ENCODE measurements at places on chromosomes 6 and 20.
A peak's percentile ranks its signal among the peaks of the same experiment; 100 is the strongest.

DNA sequence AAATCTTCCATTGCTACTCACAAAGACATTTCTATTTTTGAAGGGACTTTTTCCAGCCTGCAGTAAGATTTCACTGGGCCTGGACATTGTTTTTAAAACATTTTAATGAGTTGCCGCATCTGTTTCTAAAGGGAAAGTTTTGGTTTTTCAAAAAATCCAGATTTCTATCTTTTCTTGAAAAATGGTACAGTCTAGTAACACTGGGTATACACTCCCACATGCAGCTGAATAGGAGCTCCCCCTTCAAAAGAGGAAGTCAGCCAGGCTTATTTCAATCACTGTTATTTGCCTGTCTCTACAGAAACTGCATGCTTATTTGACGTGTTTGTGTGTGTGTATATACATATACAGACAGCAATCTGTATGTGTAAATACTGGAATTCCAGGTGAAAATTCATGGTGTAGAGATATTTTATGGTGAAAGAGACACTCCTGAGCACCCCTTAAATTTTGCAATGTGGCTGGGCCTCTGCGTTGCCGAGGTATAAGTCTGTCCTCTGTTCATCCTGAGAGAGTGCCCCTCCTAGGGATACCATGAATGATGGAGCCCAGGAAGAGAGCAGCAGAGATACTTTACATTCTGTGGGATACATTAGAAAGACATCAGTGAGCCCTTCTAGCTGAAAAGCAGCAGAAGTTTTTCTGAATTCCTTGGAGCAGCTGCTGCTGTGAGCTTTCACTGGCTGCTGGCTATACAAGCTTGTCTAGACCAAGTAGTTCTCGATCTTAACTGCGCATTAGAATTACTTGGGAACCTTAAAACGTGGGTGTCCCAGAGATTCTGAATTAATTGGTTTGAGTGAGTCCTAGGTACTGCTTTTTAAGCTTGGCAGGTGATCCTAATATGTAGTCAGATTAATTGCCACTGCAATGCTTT lies 12.0 kb upstream of the ABRACL start:
- DNase-seq, result no peak

DNA sequence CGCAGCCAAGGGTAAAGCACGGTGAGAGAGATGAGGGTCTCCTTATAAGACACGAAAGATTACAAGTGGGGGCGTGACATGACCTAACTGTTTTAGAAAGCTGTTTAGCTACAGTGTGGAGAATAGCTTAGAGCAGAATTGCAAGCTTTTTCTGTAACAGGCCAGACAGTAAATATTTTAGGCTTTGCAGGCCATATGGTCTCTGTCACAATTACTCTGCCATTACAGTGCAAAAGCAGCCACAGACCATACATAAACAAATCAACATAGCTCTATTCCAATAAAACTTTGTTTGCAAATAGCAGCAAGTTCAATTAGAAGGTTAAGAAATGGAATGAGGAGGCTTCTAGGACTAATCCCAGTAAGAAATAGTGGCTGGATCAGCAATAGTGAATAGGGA lies 16.8 kb downstream of the PGM3 start:
- no peak for DNase-seq

DNA sequence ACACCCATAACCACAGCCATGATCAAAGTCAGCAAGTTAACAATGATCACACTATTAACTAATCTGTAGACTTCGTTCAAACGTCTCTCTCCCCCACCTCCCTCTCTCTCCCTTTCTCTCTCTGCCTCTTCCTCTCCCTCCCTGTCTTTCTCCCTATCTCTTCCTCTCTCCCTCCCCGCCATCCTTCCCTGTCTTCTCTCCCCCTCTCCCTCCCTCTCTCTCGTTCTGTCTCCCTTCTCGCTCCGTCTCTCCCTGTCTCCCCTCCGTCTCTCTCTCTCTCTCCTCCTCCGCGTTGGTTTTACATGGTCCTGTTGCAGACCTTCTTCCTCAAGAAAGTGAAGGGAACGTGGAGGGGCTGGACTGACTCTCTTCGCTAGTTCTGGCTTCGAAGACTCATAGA lies 308.9 kb upstream of the FOXQ1 start:
- no peak for DNase-seq

DNA sequence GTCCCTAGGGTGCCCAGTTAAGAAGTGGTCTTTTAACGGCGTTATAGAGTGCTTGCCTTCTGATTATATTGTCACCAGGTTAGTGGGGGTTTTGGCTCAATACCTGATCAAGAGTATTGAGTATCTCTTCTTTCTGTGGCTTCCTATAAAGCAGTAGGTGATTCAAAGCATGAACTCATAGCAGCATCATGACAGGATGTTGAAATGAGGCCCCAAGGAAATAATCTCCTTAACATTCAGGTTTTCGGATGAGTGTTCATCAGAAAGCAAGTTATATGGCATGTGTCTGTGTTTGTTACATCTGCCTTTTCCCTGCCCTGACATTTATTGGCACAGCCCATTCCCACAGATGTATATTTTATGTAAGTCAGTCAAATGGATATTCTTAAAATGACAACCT lies 301.0 kb downstream of the FARS2 start:
- no peak for DNase-seq

DNA sequence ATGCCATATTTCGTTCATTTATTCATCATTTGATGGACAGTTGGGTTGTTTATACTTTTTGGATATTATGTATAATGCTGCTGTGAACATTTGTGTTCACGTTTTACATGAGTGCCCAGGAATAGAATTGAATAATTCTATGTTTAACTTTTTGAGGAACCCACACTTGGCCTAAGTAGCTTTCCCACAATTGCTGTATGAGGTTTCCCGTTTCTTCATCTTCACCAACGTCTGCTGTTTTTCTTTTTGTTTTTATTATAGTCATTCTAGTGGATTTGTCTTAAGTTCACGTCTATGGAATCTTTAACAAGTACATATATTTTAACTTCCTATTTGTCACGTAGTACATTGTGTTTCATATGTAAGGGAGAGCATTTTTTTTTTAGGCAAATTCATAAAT lies 110.3 kb downstream of the JARID2 start:
- no peak for DNase-seq

- DNase-seq, result no peak
Measured at GRCh38 chr6:37942606-37943376, 123.3 kb downstream of the ZFAND3 start.

DNA sequence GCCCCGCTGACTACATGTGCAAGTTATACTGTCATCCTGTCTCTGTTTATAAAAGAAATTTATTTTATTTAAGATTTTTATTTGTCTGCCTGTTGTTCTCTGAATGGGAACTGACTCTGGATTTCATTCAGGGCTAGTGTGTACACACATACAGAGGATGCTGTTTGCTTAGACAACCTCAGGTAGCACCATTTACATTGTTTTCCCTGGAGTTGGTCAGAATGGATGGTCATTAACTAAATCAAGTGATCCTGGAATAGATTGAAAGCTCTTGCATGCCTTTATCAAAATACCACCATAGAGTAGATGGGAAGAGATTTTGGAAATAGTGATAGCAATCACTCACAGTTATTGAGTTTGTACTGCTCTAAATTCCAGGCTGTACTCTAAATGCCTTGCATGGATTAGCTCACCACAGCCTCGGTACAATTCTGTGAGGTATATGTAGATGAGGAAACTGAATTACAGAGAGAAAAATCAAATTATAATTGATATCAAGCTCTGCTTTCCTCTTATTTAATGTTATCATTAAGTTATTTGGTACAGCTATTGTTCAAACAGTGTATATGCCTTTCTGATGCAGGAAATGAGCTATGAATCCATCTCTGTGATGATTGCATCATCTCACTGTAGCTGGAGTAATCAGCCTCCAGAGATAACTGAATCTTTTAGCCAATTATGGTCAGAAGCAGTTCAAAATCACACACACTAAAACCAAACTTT lies 51.9 kb downstream of the RNF217 start:
- DNase-seq, result no peak

- peak; percentile 42 for DNase-seq
Measured at GRCh38 chr6:112571488-112572270, 224.5 kb downstream of the RFPL4B start.

GRCh38 chr20:43690943-43691598 lies 24.2 kb downstream of the MYBL2 start:
- DNase-seq, result no peak

- no peak for DNase-seq
Measured at GRCh38 chr6:16844183-16844582, 82.9 kb upstream of the ATXN1 start.

DNA sequence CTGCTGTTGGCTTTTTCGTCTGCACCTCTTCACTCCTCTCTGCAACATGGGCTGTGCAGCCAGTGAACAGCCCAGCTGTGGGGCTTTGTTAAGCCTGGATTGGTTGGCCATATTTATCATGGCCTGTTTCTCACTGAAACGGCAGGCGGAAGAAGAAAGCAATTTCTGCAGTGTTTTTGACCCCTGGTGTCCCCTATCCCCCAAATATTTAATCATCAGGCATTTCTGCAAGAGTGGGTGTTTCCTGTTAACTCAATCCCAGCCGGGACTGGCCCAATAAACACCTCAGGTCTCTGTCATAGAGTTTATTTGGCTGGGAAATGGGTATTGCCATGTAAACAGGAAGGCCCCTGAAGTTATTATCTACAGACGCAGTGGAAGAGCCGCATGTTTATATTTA lies 174.8 kb upstream of the SUPT3H start:
- no peak for DNase-seq

DNA sequence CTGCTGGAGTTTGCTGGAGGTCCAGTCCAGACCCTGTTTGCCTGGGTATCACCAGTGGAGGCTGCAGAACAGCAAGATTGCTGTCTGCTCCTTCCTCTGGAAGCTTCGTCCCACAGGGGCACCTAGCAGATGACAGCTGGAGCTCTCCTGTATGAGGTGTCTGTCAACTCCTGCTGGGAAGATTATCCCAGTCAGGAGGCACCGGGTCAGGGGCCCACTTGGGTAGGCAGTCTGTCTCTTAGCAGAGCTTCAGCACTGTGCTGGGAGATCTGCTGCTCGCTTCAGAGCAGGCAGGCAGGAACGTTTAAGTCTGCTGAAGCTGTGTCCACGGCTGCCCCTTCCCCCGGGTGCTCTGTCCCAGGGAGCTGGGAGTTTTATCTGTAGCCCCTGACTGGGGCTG lies 96.8 kb upstream of the SLC35F1 start:
- no peak for DNase-seq

- no peak for DNase-seq
Measured at GRCh38 chr6:44624936-44625573, 237.5 kb downstream of the CDC5L start.

- no peak for DNase-seq
Measured at GRCh38 chr6:143540192-143540591, 28.7 kb upstream of the FUCA2 start.

DNA sequence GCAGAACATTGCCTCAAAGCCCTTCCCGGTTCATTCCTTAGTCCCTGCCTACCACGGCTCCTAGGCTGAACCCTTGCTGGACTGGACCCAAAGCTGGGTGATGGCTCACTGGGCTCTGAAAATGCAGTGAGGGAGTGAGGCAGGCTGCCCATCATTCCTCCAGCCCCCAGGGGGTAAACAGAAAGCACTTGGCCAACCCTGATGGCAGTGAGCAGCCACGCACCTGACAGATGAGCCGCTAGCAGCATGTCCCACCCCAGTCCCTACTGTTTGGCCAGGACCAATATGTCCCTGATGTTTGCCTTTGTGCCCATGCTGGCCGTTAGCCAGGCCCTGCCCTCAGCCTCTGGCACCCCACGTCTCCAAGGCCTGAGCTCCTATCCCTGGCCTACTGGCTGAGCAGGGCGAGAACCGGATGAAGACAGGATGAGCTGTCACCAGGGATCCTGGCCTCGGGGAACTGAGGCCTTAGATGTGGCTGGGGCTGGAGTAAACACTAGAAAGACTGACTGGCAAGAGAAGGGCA lies 19.4 kb upstream of the BAK1 start:
- no peak for DNase-seq

DNA sequence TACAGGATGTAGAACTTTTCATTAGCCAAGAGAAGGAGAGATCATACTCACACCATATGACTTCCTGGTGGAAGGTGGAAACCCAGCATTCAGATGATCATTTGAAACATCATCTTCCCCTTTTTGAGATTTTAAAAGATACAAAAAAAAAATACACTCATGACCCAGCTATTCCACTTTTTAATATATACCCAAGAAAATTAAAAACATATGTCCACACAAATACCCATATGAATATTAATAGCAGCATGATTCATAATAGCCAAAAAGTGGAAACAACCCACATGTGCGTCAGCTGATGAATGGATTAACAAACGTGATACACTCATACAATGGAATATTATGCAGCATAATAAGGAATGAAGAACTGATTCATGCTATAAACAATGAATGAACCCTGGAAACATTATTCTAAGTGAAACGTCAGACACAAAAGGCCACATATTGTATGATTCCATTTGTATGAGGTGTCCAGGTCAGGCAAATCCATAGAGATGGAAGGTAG lies 130.0 kb upstream of the SGK1 start:
- no peak for DNase-seq

DNA sequence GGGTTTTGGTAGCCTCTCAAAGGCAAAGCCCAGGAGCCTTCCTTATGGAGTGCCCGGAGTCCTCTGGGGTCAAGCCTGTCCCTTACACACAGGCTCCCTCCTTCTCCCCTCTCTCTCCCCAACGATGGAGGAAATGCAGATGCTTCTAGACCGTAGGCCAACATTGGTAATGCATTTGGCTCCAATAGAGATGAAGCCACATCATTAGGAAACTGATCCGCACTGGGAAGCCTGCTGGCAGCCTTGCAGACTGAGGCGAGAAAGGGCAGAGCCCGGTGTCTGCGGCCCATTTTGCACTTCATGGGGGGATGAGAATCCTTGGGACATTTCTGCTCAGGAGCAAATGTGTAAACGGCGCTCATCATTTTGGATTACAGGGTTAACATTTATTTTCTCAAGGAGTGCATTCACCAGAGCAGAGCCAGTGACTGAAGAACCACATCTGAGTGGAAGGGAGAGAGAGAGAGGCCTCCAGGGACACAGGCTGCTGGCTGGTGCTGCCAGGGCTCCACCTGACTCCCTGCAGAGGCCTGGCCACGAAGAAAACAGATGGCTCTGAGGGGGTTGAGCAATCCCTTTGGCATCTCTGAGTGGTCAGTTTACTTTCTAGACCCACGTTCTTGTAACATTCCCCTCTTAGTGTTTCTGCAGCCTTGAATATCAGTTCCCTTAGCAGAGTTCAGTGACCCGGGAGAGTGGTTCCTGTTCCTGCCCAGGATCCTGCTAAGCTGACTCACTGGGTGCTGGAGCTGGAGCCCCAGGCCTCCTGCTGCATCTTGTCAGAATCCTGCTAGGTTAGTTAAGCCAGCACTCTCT lies 4.4 kb upstream of the CST3 start:
- no peak for DNase-seq

- no peak for DNase-seq
Measured at GRCh38 chr6:14897831-14898230, 348.0 kb upstream of the JARID2 start.

- DNase-seq, result no peak
Measured at GRCh38 chr6:2963756-2964155, 7.6 kb downstream of the SERPINB6 start.

DNA sequence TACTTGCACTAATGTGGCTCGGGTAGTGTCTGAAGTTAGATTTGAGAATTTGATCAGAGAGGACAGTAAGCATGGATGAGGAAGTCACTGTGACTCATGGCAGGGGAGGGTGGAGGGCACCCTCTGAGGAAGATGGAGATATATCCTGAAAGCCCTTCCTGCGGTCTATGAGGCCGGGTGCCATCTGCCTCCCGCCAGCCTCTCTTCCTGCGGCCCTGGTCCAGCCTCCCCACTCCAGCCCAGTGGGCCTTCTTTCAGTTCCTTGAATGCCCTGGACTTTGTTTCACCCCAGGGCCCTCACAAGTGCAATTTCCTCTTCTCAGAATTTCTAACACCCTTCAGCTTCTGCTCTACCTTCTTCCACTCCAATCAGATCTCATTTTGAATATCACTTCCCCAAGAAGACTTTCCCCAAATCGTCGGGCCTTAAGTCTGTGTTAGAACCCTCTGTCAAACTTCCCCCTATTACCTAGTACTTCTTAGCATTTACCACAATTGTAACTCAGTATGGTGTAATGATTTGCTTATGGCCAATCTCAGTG lies 20.2 kb upstream of the TNFAIP3 start:
- DNase-seq, result no peak
